ENCODE measurements at places on chromosomes 6 and 20. TPM values are rescaled to one million over a fixed set of nuclear protein-coding genes. Genes with fewer than 3 reads are reported as not detected.

The PTGIS gene
- 5.9 TPM for total RNA-seq

The SCUBE3 gene
- total RNA-seq = 1.7 TPM

The PARD6B gene
- total RNA-seq = 0.57 TPM

The DSP gene
- 31.0 TPM for total RNA-seq

The LAMA2 gene
- total RNA-seq = 1.6 TPM

The CYP39A1 gene
- total RNA-seq = 0.33 TPM

The ADGRF4 gene
- total RNA-seq = not detected

The ULBP2 gene
- total RNA-seq = 8.0 TPM

The TPBG gene
- 16.3 TPM for total RNA-seq

The TCP1 gene
- total RNA-seq = 310 TPM

The SIRPB1 gene
- 1.6 TPM for total RNA-seq

The CLIC5 gene
- 0.19 TPM for total RNA-seq

The SIRPA gene
- total RNA-seq = 23.6 TPM

The ADGRG6 gene
- total RNA-seq = 48.7 TPM

The CUTA gene
- total RNA-seq = 61.8 TPM

The LAMA4 gene
- 792 TPM for total RNA-seq

The BEND3 gene
- 7.5 TPM for total RNA-seq

The NEDD9 gene
- total RNA-seq = 87.1 TPM
